ENCODE measurements at places on chromosomes 1 and 21.
A peak's percentile ranks its signal among the peaks of the same experiment; 100 is the strongest.

GRCh38 chr21:41090981-41091380, 77.0 kb upstream of the BACE2 start:
- no peak for DNase-seq

GRCh38 chr1:59484096-59484495, 187.2 kb downstream of the FGGY start:
- DNase-seq = peak; percentile 79

DNA sequence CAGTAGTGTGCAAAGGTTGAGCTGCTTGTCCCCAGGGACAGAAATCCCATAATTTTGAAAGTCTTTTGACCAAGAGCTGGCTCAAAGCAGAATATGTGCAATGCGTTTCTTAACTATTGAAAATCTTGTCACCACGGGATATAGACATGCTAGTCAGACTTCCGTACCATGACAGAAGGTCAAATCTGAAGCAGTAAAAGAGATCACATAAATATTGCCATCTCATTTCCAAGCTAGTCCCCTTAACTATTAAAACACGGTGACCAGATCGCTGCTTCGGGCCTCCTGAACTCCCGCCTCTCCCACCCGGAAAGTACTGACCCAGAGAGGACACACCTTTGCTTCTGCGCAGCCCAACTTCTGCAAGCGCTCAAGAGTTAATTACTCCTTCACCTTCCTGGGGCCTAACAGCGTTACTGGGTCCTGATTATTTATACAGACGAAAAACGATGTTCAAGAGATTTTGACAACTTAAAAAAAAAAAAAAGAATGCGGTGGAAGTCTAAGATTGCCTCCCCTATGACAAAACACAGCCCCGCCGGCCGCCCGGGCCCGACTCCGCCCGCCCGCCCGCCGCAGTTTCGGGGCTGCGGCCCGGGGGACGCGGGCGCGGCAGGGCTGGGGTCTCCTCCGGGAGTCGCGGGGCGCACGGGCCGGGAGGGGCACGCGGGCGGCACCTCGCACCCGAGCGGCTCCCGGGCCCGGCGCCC, 692 bp downstream of the SORT1 start:
- peak; percentile 69 for DNase-seq

DNA sequence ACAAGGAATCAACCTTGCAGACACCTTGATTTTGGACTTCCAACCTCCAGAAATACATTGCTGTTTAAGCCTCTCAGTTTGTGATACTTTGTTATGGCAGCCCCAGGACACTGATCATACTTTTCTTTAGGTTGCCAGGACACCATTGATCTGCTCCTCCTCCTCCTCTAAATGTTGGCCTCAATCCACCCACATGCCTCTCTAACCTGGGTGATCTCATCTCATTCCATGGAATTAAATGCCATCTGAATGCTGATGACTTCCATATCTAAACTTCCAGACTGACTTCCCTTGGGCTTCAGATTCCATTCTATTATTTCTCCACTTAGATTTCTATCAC, 7.4 kb upstream of the PPP1R15B start:
- DNase-seq = no peak

DNA sequence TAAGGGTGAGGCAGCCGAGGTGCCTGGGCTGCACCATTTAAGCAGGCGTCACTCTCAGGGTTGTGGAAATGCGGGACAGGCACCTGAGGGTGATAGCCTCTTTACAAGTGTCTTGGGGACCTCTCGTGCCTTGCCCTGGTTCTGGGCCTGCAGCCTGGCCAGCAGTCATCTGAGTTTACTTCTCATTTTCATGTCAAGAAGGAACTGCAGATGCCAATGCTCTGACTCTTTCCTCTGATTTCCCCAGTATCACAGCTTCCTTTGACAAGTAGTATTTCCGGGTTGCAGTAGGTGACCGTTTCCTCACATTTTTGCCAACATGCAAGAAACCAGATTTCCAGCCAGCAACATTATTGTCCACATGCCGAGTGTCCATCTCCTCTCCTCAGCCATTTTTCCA, 286.9 kb downstream of the DISC1 start:
- no peak for DNase-seq

DNA sequence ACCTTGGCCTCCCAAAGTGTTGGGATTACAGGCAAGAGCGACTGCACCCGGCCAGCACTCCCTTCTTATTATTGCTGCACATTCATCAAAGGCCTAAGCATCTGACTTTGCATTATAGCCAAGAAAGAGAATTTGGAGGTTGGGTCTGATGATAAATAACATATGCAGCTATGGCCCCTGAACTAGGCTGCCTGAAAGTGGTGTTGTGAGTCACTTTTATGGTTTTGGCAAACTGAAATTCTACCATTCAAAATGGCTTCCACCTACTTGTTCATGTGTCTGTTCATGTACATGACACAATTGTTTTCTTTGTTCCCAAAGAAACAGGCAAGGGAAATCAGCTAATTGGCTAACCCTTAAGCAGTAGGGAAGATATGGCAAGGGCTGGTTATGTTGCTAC, 25.0 kb upstream of the UAP1 start:
- DNase-seq = peak; percentile 54

DNA sequence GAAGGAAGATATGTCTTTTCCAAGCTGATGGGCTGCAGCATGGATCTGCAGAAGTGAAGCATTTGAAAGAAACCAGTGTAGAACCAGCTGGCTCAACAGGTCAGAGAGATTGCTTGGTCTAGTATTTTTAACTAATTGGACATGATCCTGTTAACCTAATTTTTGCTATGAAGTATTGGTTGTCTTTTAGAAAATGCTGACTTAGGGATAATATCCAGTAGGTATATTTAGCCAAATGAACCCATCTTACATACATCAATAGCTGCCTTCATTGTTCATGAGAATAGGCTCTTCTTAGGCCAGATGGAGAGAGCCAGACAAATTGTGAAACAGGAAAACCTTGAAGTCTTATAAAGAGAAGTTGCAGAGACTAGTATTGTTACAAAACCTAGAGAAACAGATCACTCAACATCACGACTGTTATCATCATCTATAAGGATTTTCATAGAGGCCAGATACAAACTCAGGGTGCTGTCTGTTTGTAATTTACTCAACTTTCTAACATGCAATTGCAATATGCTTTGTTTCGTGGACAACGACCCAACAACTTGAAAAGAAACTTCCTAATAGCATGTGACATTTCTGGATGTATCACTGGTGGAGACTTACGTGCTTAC, 148.2 kb downstream of the DISC1 start:
- DNase-seq = no peak

DNA sequence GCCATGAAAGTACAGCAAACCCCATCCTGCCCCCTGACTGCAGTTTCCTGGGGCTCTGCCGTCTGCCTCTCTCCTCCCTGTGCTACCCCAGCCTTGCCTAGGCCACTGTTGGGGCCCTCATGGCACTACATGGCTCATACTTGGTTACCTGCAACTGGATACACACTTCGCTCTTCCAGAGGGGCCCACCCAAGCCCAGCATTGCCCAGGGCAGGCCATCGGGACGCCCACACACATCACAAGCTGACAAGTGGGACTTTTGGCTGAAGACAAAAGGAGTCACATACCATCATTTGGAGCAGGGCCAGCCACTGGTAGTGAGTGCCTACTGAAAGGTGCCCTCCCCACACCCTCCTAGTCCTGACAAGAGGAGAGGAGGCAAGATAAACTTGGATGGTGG, 82.8 kb downstream of the CD247 start:
- DNase-seq = no peak

DNA sequence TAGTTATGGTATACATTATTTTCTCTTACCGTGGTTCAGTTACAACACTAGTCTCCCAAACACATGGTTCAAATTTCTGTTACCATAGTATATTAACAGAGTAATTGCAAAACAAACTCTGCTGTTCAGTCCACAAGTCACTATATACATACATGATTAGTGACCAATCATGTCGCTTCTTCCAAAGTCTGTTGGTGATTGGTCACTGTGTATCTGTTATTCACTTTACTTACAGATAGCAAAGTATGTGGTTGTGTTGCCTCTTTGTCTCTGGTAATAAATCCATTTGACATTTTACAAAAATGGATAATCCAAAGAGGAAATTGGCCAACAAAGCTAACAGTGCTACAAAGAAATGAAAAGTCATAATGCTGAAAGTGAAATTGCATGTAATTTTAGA, 107.2 kb downstream of the RABGAP1L start:
- peak; percentile 9 for DNase-seq

DNA sequence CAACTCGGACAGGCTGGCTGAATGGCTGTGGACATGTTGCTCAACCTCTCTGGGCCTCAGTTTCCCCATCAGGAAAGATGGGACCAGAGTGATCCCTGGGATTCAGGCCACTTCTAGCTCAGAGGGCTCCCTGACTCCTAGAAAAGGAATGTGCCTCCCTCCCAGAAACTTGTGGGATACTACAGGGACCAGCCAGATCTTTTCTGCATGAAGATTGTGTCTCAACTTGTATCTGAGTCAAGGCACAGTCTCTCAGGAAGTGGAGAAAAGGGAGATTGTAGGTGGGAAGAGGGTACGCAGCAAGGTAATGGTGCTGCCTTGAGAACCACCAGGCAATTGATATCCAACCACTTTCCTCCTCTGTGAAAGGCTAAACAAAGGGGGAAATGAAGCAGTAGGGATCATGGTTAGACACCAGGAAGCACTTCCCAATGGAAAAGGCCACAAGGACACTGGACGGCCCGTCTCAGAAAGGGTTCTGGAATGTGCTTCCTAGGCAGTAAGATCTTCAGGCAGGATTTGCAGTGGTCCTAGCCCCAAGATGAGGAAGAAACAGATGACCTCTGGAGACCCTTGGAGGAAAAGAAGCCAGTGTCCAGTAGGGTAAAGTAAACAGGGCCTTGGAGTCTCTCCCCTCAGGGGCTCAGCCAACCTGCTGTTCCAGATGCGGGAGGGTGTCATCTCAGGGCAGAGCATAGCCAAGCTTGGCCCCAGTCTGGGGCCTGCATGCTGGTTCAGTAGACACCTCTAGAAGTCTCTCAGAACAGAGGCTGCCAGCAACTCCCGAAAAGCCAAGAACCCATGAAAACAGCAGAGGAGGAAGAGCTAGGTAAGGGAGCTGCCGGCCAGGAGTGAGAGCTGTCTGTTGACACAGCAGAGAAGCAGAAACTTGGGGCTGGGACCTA, 16.8 kb downstream of the IFFO2 start:
- DNase-seq = peak; percentile 28

DNA sequence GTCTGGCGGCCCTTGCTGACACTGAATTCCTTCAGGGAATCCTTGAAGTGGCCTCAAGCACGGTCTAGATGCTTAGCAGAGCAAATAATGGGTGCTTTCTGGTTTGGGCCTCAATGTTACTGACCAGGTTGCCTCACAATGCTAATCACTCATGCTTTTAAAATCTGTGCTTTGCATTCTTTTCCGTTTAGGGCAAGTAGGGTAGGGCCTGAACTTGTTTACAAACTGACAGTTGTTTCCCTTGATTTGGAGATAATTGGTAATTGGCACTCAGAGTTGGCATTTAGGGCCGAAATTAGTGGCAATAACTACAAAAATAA, 1.4 kb downstream of the VPS13D start:
- peak; percentile 26 for DNase-seq

- no peak for DNase-seq
Measured at GRCh38 chr1:9448132-9449109, 90.8 kb upstream of the SLC25A33 start.

DNA sequence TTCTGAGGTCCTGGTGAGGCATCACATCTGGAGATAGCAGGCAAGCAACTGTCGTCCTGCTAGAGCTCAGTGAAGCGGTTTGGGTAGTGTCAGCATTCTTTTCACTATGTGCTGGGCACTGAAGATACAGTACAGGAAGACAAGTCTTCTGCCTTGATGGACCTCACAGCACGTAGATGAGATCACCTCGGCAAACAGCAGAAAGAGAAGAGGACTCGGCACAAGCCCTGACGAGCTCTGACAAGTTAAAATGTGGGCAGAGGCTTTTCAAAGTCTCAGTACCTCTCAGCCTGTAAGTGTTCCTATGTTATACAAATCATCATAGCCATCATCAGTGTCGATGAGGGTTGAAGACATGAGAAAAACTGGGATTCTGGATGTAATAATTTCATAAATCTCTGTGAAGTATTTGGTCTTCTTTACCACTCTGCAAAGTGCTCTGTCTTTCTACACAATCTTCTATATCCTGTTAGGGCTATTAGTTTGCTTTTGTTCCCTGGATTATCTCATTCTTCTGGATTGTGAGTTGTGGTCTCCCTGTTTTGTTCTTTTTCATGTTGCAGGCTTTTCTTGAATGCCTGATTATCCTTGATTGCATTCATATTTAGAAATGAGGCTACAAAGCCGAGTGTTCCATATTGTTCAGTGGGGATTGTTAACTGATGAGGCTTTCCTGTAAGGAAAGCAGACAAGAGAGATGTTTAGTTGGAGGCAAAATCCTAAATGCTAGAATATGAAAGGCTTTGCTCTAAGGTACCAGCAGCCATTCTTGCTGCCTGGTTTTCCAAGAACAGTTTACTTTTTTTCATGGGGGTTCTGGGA, 24.2 kb downstream of the MAEL start:
- no peak for DNase-seq

DNA sequence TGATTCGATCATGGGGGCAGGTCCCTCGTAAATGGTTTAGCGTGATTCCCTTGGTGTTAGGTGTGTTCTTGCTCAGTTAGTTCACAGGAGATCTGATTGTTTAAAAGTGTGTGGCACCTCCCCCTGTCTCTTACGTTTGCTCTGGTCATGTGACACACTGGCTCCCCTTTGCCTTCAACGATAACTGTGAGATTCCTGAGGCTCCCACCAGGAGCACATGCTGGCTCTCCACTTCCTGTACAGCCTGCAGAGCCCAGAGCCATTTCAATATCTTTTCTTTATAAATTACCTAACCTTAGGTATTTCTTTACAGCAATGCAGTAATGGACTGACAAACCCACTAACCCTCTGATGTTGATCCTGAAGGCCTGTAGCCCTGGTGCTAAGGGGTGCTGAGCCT, 141.9 kb downstream of the FCRL5 start:
- DNase-seq = no peak

- DNase-seq = no peak
Measured at GRCh38 chr1:204780630-204781029, 90.0 kb upstream of the NFASC start.

GRCh38 chr1:61064673-61065072, 17.7 kb upstream of the NFIA start:
- no peak for DNase-seq

GRCh38 chr1:8373581-8374241, 55.8 kb downstream of the SLC45A1 start:
- DNase-seq = peak; percentile 82

DNA sequence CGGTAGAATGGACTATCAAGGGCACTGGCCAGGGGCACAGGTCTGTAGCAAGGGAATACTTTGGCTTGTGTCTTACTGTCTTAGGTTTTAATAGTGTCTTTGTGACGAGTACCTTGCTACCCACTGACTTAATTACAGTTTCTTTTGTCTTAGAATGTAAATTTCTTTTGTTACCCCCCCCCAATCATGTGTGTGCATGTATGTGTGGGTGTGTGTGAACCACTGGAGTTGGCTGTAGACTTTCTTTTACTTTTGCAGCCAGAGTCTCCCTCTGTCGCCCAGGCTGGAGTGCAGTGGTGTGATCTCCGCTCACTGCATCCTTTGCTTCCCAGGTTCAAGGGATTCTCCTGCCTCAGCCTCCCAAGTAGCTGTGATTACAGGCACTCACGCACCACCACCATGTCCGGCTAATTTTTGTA, 61.8 kb upstream of the CLDN14 start:
- no peak for DNase-seq

- DNase-seq = peak; percentile 57
Measured at GRCh38 chr21:16842696-16843035, 670.2 kb upstream of the CXADR start.
